Ammon's horn (tissue), 1 donor: ENCODE measurements at places on chromosomes 7 and 10.
A peak's percentile ranks its signal among the peaks of the same experiment; 100 is the strongest.

DNA sequence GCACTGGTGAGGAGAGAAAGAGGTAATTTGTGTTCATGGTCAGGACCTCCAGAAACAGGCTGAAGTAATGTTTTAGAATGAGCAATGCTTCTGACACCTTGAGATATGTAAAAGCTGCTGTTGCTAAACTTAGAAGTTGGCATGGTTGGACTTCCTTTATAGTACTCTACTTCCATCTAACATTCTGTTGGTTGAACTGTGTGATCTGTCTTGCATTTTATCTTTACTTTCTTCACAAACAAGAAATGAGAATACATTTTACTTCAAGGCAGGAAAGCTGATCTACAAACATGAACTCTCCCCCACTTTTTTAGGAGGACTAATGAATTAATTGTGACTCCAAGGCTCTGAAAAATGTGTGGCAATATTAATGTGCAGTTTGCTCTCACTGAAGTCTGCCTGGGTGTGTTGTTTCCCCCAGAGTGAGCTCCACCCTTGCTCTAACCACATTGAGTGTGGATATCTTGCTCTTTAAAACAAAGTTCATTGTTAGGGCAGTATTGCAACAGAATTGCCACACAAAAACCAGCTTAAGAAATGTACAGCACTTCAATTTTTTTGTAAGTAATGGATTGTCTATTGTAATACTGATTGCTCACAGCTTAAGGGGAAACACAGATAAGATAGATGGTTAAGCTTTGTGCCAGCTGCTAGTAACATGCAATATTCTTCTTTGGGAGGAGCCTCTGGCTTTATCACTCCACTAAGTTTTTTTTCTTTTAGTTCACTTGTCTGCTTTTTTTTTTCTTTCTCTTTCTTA is 69.0 kb downstream of the ADD3 start:
- DNase-seq: peak; percentile 41

DNA sequence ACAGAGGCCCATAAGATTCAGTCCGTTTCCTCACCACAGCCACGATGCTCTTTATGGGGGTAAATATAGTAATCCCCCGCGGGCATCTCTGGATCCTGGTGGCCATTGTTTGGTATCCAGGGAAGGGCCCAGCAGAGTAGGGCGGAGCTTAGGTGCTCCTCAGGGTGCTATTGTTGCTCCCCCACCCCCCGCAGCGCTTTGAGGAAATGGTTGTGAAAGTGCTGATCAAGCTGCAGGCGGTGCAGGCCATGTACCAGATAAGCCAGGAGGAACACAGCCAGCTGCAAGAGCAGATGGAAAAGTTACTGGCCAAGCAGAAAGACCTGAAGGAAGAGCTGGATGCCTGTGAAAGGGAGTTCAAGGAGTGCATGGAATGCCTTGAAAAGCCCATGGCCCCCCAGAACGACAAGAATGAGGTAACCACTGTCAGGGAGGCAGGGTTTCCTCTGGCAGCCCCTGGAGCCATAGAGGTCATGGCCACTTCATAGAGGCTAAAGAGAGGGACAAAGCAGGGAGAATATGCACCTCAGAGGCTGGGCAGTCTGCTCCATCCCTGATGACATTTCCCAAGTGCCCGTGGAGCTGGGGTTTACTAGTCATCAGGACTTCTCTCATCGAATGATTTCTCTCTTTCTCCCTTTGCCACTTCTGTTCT is 17.6 kb upstream of the FLNC start:
- DNase-seq: peak; percentile 67

- DNase-seq: no peak
Observed at GRCh38 chr10:104301907-104302690, 33.1 kb downstream of the GSTO2 start.

GRCh38 chr10:47111329-47111862 is 188.6 kb upstream of the GDF10 start:
- no peak for DNase-seq

DNA sequence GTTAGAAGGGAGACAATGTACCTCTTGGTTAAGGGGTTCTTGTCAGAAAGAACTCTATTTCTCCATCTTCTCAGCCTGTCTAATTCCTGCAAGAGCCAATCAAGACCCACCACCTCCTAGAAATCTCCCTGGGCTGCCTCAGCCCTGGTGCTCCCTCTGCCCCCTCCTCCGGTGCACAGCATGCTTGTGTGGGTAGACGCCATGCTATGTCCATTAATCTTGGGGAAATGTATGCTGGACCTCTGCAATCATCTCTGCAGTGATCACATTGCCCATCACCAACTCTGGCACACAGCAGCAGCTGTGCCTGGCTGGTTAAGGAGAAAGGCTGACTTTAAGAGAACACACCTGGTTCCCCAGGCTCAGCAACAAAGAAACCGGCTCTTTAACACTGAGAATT is 37.3 kb downstream of the SH3PXD2A start:
- no peak for DNase-seq

DNA sequence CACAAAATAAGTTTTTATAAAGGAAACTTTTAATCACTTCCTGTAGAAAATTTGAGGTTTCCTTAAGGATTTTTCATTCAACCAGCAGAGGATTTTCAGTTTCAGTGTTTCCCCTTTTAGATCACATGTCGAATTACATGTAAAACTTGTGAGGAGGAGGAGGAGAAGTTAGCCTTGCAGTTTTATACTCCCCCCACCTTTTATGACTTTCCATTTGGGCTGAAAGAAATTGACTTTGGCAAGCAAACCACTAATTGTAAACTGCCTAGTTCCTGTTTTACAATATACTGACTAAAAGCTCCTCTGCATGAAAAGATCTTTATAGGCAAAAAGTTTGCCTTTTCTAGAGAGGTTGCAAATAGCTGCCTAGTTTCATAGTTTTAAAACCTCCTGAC is 3.0 kb downstream of the BAMBI start:
- no peak for DNase-seq

DNA sequence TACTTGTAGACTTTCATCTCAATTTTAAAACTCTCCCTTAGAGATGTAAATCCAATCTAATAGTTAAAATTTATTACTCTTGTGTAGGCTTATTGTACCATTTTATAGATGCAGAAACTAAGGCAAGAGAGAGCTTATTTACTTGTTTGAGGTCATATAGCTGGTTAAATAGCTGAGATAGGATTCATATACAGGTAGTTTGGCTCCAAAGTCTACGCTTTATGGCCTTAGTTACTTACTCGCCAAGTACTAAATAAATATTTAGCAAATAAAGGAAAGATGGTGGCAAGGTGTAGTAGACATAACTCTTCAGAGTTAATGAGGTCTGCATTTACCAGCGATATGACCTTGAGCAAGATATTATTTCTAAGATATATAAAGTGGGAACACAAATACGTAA is 86.8 kb downstream of the HBP1 start:
- DNase-seq: no peak

- DNase-seq: no peak
Observed at GRCh38 chr7:50662041-50662694, 97.0 kb upstream of the DDC start.

- no peak for DNase-seq
Observed at GRCh38 chr7:140230516-140230860, 53.7 kb upstream of the KDM7A start.

DNA sequence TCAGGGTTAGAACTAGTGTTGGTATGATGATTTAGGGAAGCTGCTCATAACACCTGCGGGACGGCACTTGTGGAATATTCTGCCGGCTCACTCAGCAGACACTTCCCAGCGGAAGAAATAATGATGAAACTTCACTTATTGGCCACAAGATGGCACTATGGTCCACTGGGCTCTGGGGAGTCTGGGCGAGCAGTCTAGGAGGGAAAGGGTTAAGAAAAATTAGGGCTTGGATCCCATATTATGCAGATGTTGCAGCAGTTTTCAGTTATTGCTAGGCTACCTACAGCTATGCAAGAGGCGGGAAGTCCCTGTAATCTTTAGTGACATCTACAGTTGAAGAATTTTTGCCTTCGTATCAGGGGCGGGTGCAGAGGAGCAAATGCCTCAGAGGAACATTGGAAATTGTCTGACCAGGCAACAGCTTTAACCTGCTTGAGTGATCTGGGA is 238.7 kb upstream of the PRSS58 start:
- peak; percentile 67 for DNase-seq

DNA sequence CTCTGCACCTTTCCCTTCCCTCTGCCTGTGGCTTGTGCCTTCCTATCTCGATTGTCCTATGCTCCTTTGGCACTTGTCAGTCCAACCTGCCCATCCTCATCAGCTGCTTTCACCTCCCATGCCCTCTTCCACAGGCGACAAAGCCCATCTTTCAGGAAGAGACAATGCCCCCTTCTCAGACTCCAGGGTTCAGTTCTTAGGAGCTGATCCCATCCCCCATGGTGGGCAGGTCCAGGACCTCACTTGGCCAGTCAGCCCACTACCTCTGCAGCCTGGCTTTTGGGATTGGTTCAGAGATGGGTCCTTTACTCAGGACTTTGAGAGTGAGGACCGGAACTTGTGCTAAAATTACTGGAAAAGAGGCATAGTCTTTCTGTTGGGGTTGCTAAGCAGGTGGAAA is 74.0 kb upstream of the NANOS1 start:
- DNase-seq: no peak

GRCh38 chr7:13057462-13058200 is 370.2 kb downstream of the ARL4A start:
- peak; percentile 5 for DNase-seq

DNA sequence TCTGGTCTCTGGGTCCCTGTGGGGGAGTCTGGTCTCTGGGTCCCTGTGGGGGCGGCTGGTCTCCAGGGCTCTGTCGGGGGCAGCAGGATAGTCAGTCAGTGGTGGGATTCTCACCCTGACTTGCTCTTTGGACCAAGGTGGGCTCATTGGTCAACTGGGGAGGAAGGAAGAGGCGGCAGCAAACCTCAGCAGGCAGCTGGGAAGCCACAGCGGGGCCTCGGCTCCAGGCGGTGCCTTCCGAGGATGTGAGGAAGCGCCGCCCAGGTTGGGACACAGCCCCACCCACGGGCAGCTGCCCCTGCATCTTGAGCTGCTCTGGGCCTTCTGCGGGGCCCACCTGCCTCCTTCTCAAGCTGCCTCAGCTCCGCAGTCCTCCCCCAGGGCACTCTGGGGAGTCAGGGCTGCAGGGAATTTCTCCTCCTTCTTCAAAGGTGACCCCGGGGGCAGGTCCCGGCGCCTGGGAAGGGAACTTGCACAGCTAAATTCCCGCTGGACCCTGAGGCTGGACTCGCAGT is 20.4 kb upstream of the KNDC1 start:
- DNase-seq: no peak

DNA sequence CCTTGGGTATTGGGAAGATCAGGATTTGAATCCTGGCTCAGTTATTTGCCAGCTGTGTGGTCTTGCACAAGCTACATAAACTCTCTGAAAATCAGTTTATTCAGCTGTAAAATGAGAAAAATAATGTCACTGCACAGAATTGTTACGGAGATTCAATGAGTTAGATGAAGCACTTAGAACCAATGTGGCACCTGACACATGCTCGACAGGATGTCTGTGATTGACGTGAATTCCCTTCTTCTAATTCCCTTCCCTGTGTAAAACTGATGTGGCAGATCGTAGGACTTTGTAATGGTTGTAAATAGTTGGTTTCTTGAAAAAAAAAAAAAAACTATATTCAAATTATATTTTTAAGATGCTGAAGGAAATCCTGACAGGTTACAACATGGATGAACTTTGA is 249.9 kb upstream of the MKLN1 start:
- DNase-seq: no peak

DNA sequence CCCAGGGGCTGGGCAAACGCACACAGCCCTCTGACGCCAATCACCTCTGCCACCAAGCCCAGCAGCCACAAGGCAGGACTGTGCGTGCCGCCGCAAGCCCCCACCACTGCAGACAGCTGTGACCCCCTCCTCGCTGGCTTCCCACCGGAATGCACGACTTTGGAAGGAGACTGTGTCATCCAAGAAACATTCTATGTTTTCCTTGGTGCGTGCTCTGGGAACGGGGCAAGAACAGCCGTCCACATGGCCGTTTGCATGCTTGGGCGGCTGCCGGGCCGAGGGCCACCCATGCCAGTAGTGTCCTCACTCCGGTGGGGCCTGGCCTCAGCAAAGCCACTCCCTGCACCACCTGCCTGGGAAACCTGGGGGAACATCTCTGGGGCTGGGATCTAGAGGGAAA is 17.6 kb upstream of the ELN start:
- no peak for DNase-seq

DNA sequence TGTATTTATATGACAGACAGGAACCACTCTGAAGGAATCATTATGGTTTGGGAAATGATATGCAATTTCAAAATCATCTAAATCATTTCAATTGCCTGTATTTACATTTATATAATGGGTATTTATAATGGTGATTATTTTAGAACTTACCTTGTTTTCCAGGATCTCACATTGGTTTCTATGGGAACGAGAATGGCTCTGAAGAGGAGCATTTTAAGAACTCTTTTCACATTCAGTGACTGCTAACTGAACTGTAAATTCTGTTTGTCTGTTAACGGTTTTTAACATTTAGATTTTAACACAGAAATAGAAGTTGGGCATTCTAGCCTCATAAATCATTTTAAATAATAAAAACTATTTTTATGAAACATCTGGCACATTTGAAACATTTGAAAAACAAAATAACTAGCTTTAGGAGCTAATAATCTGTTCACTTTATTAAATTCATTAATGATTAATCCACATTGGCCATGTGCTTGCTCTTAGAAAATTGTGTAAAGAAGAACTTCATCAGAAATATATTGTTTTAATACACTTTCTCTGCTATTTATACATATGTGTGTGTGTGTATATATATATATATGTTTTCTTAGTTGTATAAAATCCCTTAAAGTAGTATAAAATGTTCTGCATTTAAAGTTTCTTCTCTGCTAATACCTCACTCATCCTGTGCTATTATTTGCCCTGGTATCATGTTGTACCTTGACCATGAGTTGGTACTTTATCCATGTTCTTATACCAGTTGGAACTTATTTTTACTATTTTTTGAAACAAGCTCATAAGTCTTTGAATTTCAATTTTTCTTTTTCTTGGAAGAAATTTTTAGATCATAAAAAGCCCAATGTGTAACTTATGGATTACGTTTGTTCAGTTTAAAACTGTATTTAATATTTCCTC is 8.7 kb upstream of the SEM1 start:
- no peak for DNase-seq

GRCh38 chr10:34018784-34019183 is 684.3 kb upstream of the NRP1 start:
- no peak for DNase-seq
